ENCODE measurements at places on chromosomes 12 and 14. TPM values are rescaled to one million over a fixed set of nuclear protein-coding genes. Genes with fewer than 3 reads are reported as not detected.

PPP1R1A gene
- 104 TPM for total RNA-seq

GALNT16 gene
- total RNA-seq, result 17.9 TPM

SMIM41 gene
- total RNA-seq, result 0.44 TPM

SLC39A5 gene
- not detected for total RNA-seq

DNA sequence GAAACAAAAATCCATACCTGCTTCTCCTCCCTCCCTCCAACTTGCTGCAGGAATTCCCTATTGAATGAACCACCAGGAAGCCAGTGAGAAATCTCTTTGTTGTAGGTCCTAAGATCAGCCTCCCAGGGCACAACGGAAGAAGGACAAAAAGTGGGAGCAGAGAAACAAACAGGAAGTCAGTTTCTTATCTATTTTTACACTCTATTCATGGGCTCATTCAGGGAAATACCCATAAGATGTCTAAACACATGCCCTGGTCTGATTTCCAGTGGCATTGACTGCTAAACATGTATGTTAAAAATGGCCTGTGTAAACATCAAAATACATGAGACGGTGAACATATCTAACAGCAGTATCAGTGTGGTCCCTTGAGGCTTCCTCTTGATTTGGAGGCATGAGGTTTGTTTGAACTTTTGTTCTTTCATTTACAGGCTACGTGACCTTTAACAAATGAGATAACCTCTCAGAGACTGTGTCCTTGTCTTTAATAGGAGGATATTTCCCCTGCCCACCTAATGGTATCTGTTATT, 18.8 kb downstream of the GPR65 start:
- no peaks in the 10 kb centered on the region for H3K4me1 ChIP-seq
- H3K27ac ChIP-seq, result no peak overlapping the region
- H3K4me3 ChIP-seq, result no peak overlapping the region
- no peak for DNase-seq
- H3K27me3 ChIP-seq, result no peaks in the 10 kb centered on the region

All from right atrium auricular region (tissue), 2 donors.